ENCODE measurements at places on chromosomes 4 and X.

GRCh38 chr4:19850909-19851308 is 400.8 kb upstream of the SLIT2 start:
- DNase-seq, result no peak

DNA sequence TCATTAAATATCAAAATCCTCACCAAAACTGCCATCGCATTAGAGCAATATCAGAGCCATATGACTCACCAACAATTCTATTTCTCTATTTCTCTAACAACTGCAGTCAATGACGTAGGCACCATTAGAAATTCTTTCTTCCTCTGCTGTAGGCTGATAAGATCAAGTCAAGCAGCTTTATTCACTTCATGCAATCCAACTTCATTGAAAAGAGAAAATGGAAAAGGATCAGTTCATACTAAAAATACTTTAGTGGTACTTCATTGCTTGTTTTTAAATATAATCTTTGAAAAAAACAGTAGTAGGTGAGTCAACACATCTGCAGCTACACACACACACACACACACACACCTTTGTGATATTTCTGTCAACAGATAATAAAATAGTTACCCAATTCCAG is 345.3 kb upstream of the TENM3 start:
- DNase-seq, result no peak

GRCh38 chr4:109764376-109764775 is 34.5 kb upstream of the PLA2G12A start:
- no peak for DNase-seq

GRCh38 chr4:22391551-22391950 is 124.3 kb downstream of the ADGRA3 start:
- DNase-seq, result no peak

DNA sequence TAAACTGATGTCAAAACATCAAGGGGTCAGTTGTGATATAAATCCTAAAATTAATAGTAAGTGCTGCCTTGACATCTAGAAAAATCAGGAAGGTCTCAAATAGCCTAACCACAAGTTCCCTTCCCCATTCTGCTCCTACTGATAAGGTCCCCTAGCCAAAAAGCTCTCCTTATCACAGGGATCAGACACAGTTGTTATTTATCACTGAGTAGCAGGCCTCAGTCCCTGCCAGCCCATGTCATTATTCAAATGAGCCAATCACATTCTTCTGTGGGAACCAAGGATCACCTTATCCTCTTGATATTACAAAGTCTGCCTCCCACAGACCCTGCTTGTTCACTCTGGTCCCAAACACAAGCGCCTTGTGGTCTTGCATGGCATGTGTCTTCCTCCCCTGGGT is 23.3 kb upstream of the TMEM255A start:
- DNase-seq, result no peak

Measured in globus pallidus (tissue), 1 donor.